ENCODE measurements at places on chromosomes 1 and 21.

- no peak for DNase-seq
Measured at GRCh38 chr1:167333124-167333523, 112.4 kb downstream of the POU2F1 start.

DNA sequence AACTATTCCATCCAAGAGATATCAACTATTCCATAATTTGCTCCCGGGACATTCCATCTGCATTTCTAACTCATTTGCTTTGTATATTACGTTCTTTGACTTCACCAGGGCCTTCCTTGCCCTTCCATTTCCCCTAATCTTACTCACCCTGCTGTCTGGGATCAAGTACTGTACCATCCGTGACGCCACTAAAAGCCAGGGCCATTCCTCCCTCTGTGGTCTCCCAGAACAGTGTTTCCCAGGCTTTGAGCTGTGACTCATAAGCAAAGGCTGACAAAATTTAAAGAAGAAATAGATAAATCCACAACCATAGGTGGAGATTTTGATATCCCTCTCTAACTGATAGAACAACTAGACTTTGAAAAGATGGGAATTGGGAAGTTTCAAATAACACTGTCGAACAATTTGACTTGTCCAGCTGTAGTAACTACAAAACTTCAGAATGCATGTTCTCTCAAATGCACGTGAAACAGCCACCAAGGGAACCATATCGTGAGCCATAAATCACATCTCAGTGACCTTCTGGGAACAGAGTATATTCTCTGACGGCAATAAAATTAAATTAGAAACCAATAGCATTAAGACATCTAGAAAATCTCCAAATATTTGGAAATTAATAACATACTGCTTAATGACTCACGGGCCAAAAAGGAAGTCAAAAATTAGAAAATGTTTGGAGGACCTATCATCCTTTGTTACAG, 501.0 kb downstream of the SETD4 start:
- no peak for DNase-seq

GRCh38 chr1:18917071-18917799, 14.9 kb upstream of the ALDH4A1 start:
- DNase-seq, result no peak

DNA sequence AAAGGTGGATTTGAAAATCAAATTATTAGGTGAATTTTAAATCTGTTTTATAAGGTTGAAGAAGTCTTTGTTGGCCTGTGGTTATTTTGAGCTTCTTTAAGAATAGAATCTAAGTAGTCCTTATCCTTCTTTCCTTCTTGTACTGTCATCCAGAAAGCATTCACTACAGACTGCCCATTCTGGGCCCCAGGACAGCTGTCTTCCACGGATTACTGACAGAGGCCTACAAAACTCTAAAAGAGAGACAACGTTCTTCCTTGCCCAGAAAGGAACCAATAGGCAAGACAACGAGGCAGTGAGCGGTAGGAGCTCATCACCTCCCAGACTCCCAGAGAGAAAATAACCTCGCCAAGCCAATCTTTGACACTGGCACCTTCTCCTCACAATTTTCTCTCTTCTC, 24.4 kb upstream of the PIGC start:
- DNase-seq, result no peak

- no peak for DNase-seq
Measured at GRCh38 chr1:17045634-17046333, 8.0 kb downstream of the SDHB start.

DNA sequence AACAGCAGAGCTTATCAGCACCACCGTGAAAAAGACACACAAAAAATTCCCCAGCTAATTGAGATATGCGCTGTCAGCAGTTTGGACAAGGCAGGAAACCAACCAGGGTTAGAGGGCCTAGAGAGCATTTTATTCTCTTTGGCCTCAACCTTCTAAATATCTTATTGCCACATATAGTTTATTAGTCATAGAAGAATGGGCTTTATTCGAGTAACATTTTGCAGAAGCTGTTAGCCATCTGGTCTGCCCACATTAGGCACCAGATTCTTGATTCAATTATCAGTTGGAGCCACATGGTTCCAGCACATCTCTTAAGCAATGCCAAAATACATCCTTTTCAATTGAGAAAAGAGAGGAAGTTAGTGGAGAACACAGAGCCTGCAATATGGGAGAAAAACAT, 109.9 kb upstream of the CXADR start:
- no peak for DNase-seq

- no peak for DNase-seq
Measured at GRCh38 chr1:167507719-167508118, 10.6 kb downstream of the CD247 start.

- DNase-seq, result no peak
Measured at GRCh38 chr1:196400478-196401451, 207.5 kb downstream of the KCNT2 start.

- no peak for DNase-seq
Measured at GRCh38 chr21:25493722-25494121, 113.6 kb downstream of the MRPL39 start.

GRCh38 chr1:116075575-116075974, 35.6 kb upstream of the MAB21L3 start:
- DNase-seq, result no peak

- DNase-seq, result no peak
Measured at GRCh38 chr1:234212764-234213657, 160.2 kb upstream of the COA6 start.

GRCh38 chr21:17613242-17613676, 558 bp upstream of the BTG3 start:
- no peak for DNase-seq

DNA sequence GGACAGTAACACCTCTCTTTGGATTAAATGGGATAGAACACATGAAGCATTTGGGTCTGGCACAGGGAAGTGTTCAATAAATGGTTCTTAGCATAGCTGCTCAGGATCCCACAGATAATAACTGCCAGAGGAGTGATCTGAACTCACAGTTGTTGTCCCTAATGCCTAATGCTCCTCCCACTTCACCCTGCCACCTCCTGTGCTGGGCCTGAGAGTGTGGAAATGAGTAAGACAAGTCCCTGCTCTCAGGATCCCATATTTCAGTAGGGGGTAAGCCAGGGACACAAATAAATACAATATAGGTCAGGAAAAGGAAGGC, 19.9 kb upstream of the FOXO6 start:
- no peak for DNase-seq

GRCh38 chr21:41211060-41211805, 43.3 kb downstream of the BACE2 start:
- DNase-seq, result no peak

GRCh38 chr1:235675152-235675890, 25.7 kb upstream of the GNG4 start:
- no peak for DNase-seq

DNA sequence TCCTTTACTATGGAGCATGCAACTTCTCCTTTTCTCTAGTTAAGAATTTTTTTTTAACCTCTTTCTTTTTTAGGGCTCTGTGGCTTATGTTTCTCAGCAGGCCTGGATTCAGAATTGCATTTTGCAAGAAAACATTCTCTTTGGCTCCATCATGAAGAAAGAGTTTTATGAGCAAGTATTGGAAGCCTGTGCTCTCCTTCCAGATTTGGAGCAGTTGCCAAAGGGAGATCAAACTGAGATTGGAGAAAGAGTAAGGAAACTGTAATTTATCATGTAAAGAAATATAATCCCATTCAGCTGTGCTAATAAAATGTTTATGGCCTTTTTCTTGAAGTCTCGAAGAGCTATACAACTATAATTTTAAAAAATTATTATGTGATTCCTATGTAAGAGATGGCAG, 70.1 kb downstream of the HSPA13 start:
- no peak for DNase-seq

- DNase-seq, result no peak
Measured at GRCh38 chr1:40820911-40821693, 37.5 kb downstream of the KCNQ4 start.

All from left forelimb (tissue), 1 donor.